ENCODE measurements at places on chromosomes 1 and 21. TPM values are rescaled to one million over a fixed set of nuclear protein-coding genes. Genes with fewer than 3 reads are reported as not detected.

SHE gene
- total RNA-seq = not detected

SF3B4 gene
- 99.2 TPM for total RNA-seq

SPATC1L gene
- 10.5 TPM for total RNA-seq

GCSAML gene
- not detected for total RNA-seq

CFAP74 gene
- total RNA-seq = not detected

PTPN22 gene
- 0.89 TPM for total RNA-seq

PADI3 gene
- total RNA-seq = 0.12 TPM

PPIH gene
- 55.9 TPM for total RNA-seq

FOXD2 gene
- total RNA-seq = 0.44 TPM

TLR5 gene
- total RNA-seq = 1.5 TPM

GRCh38 chr1:107187399-107187798, 46.6 kb downstream of the NTNG1 start:
- H3K4me1 ChIP-seq = no peaks in the 10 kb centered on the region
- H3K36me3 ChIP-seq = no peaks in the 10 kb centered on the region
- H3K4me3 ChIP-seq = no peak overlapping the region
- H3K27ac ChIP-seq = peak overlapping the region; percentile 31
- no peaks in the 10 kb centered on the region for H3K27me3 ChIP-seq

DNA sequence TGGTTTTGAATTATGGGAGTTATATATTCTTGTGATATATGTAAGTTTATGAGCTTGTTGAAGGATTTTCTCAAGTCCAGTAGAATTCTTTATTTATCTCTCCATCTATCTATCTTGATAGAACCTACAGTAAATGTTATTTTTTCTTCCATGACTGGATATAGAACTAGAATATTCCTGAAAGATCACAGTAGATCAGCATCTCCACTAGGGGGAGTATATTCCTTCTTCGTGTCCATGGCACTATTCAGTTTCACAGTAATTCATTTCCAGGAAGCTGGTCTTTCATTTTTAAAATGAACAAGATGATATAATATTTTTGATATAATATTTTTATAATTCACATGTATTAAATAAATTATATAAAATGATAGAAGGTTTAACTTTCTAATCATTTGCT, 18.8 kb downstream of the TMPRSS15 start:
- H3K27ac ChIP-seq = no peak overlapping the region
- peaks cover 6% of the 10 kb centered on the region for H3K4me1 ChIP-seq
- H3K27me3 ChIP-seq = no peaks in the 10 kb centered on the region
- no peak overlapping the region for H3K4me3 ChIP-seq
- DNase-seq = peak; percentile 51
- H3K36me3 ChIP-seq = no peaks in the 10 kb centered on the region

- no peaks in the 10 kb centered on the region for H3K36me3 ChIP-seq
- DNase-seq = no peak
- H3K27ac ChIP-seq = no peak overlapping the region
- H3K4me1 ChIP-seq = no peaks in the 10 kb centered on the region
Observed at GRCh38 chr1:174209347-174210187, 50.2 kb downstream of the RABGAP1L start.

DNA sequence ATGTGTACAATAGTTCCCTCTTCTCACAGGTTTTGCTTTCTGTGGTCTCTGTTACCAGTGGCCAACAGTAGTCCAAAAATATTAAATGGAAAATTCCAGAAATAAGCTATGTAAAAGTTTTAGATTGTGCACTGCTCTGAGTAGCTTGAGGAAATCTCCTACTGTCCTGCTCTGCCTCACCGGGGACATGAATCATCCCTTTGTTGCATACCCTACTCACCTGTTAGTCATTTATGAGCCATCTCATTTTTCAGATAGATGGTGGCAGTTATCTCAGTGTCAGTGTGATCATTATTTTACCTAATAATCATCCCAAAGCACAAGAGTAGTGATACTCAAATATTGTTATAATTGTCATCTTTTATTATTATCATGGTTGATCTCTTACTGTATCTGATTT, 688.1 kb downstream of the PLA2G4A start:
- peak; percentile 43 for DNase-seq
- H3K4me3 ChIP-seq = no peak overlapping the region
- no peak overlapping the region for H3K27ac ChIP-seq
- H3K36me3 ChIP-seq = no peaks in the 10 kb centered on the region
- H3K4me1 ChIP-seq = peaks cover 4% of the 10 kb centered on the region

DNA sequence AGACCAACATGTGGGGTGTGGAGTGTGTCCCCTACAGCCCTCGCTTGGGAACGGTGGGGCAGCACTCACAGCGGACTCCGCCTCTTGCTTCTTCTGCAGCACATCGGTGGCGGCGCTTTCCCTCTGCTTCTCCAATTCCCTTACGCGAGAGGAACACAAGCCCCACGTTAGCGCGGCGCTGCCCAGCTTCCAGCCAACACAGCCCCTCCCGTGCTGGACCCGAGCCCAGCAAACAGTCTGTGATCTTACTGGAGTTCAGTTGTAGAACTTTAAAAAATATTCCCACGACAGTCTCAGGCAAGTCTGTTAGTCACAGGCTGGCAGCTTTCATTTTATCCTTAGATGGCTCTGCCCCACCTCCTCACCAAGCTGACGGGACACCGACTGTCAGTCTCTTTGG, 13.6 kb downstream of the THAP3 start:
- peaks cover 100% of the 10 kb centered on the region for H3K36me3 ChIP-seq
- H3K4me3 ChIP-seq = no peak overlapping the region
- no peaks in the 10 kb centered on the region for H3K27me3 ChIP-seq
- DNase-seq = no peak

GRCh38 chr1:215878843-215879242, 311.7 kb downstream of the KCTD3 start:
- H3K27me3 ChIP-seq = peaks cover 68% of the 10 kb centered on the region
- no peaks in the 10 kb centered on the region for H3K36me3 ChIP-seq
- H3K4me1 ChIP-seq = no peaks in the 10 kb centered on the region
- H3K4me3 ChIP-seq = no peak overlapping the region
- H3K27ac ChIP-seq = no peak overlapping the region

DNA sequence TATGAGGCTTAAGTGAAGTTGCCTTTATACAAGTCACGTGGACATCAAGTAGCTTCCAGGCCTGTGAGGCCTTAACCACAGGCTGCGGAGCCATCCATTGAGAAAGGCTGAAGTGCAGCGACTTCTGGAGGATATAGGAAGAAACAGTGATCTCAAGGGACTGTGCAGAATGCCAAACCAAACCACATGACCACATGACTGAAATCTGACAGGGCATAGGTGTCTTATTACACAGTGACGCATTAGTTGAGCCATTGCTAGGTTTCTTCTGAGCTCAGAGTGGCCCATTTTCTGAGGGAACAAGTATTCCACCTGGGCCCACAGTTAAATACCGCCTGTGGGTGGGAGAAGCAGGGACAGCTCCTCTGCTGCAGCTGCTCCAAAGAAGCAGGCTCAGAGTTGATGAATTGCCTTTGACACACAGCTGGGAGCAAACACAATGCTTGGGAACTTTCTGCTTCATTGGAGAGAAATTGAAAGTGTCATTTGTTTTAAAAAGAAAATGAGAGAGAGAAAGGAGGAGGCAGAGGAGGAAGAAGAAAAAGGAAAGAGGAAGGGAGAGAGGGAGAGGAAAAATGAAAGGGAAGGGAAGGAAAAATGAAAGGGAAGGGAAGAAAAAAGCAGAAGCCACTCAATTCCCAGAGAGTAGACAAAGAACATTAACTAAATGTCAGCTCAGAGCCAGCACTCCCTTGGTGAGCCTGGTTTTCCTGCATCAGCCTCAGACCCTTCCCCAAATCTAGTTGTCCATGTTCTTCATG, 94.4 kb downstream of the COLGALT2 start:
- peaks cover 11% of the 10 kb centered on the region for H3K4me1 ChIP-seq
- no peak overlapping the region for H3K27ac ChIP-seq
- H3K27me3 ChIP-seq = no peaks in the 10 kb centered on the region
- no peaks in the 10 kb centered on the region for H3K36me3 ChIP-seq
- peak; percentile 92 for DNase-seq
- H3K4me3 ChIP-seq = no peak overlapping the region

- H3K4me3 ChIP-seq = no peak overlapping the region
- no peaks in the 10 kb centered on the region for H3K36me3 ChIP-seq
- DNase-seq = no peak
- peaks cover 9% of the 10 kb centered on the region for H3K4me1 ChIP-seq
- H3K27ac ChIP-seq = no peak overlapping the region
Observed at GRCh38 chr1:179318491-179318890, 24.9 kb downstream of the SOAT1 start.

DNA sequence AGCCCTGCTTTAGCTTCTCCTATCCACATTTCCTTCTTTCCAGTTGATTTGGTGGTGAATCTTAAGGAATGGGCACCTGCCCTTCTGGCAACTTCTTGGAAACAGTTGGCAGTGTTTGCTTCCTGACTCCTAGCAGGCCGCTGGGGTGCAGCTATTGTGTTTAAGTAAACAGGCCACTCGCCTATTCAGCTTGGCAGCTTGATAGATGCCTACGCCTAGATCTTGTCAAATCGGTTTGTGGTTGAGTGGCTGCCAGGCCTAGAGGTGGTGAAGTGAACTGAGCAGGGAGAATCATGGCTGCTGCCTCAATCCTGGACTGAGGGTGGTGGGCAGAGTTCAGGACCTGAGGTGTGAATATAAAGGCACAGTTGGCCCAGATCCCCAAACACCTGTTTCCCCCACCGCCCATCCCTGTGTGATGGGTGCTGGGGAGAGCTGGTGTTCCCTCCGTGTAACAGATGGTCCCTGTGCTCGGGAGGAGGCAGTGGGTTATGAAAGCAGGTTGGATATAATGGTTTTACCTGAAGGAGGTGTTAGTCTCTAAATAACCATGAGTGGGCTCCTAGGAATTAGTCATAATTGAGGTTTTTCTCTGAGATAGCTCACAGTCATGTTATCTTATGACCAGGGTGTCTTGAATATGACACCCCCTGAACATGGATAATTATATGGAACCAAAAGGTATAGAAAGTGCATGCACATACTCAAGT, 940 bp upstream of the PLA2G2C start:
- no peak overlapping the region for H3K27ac ChIP-seq
- peaks cover 14% of the 10 kb centered on the region for H3K4me1 ChIP-seq
- no peak overlapping the region for H3K4me3 ChIP-seq
- peak; percentile 60 for DNase-seq

GRCh38 chr1:172646653-172647052, 12.2 kb upstream of the FASLG start:
- no peaks in the 10 kb centered on the region for H3K27me3 ChIP-seq
- no peak for DNase-seq
- H3K36me3 ChIP-seq = no peaks in the 10 kb centered on the region

DNA sequence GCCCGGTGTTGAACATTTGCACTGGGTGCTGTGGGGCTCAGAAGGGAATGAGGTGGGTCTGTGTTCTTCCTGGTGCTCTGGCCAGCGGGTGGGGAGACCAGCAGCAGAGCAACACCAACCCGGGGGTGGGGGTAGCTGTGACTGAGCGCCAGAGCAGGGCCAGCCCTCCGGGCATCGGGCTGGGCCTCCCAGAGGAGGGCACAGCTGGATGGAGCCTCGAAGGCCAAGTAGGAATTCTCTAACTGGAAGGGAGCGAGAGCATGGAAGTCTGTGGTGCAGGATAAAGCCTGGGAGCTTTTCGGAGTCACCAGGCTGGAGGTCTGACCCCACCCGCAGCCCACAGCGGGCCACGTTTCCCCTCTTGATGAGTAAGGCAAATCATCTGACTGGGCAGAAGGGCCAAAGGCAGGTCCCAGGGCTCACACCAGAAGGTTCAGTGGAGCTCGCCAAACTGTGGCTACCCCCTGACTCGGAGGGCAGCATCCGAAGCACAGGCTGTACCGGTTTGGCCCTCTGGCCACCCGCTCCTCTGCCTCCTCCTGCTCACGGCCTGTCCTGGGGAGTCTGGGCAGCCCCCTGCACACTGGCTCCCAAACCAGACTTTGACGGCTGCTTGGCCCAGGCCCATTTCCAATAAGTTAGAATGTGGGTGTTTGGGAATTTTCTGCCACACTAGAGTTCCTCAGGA, 18.8 kb downstream of the SLC1A7 start:
- H3K27me3 ChIP-seq = no peaks in the 10 kb centered on the region
- H3K36me3 ChIP-seq = peaks cover 6% of the 10 kb centered on the region
- no peaks in the 10 kb centered on the region for H3K4me1 ChIP-seq
- DNase-seq = no peak

- H3K27me3 ChIP-seq = no peaks in the 10 kb centered on the region
- H3K4me3 ChIP-seq = no peak overlapping the region
- DNase-seq = no peak
- H3K4me1 ChIP-seq = no peaks in the 10 kb centered on the region
Observed at GRCh38 chr1:210418863-210419650, 90.4 kb downstream of the HHAT start.

DNA sequence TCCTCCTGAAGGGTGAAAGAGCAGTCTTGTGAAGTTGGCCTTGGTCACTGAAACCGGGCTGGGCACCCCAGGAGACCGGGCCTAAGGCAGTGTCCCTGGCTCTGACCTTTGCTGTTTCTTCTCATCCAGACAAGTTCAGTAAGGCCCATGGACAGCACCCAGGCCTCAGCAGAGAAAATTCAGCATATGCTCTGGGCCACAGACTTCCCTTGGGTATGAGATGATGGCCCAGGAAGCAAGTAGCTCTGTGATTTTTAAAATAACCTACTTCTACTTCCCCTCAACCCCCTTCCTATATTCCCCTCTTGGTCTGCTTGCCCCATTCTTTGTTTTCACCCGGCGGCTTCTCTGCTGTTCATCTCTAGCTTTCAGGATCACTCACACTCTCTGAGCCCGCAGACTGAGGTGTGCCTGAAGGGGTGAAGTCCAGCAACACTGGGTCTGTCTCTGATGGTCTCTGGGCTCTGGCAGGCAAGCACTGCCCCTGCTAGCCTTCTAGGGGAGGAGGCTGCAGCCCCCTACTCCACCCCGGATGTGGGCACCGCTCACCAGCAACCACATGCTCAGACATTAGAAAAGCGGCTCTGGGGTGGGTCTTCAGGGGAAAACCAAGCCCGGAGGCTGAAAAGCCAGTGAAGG, 2.9 kb upstream of the GPR25 start:
- no peaks in the 10 kb centered on the region for H3K4me1 ChIP-seq
- H3K27me3 ChIP-seq = peaks cover 1% of the 10 kb centered on the region
- peaks cover 25% of the 10 kb centered on the region for H3K36me3 ChIP-seq
- H3K27ac ChIP-seq = no peak overlapping the region
- H3K4me3 ChIP-seq = no peak overlapping the region
- no peak for DNase-seq

GRCh38 chr1:193342811-193343210, 156.4 kb upstream of the B3GALT2 start:
- H3K27ac ChIP-seq = no peak overlapping the region
- no peaks in the 10 kb centered on the region for H3K27me3 ChIP-seq
- no peak for DNase-seq
- H3K4me1 ChIP-seq = peaks cover 12% of the 10 kb centered on the region

GRCh38 chr1:8063298-8064036, 37.4 kb upstream of the ERRFI1 start:
- H3K36me3 ChIP-seq = no peaks in the 10 kb centered on the region
- H3K27ac ChIP-seq = no peak overlapping the region
- H3K27me3 ChIP-seq = no peaks in the 10 kb centered on the region
- no peak overlapping the region for H3K4me3 ChIP-seq
- H3K4me1 ChIP-seq = peaks cover 16% of the 10 kb centered on the region

DNA sequence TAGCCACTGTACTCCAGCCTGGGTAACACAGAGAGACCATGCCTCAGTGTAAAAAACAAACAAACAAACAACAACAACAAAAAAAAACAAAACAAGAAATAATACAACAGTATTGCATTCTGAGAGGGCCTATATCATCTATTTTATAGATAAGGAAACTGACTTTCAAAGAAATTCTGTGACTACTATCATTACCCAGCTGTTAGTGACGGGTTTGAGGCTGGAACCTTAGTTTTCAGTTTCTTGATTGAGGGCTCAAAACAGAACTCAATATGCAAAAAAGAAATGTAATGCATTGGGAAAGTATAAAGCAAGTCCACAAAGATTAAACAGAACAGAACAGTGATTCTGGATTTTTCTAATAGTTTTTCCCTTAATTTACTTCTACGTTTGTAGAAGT, 149.4 kb downstream of the NFIA start:
- H3K27ac ChIP-seq = no peak overlapping the region
- no peak for DNase-seq
- H3K4me3 ChIP-seq = no peak overlapping the region
- H3K36me3 ChIP-seq = no peaks in the 10 kb centered on the region
- peaks cover 21% of the 10 kb centered on the region for H3K4me1 ChIP-seq
